Thoracic aorta endothelial cell (primary cell): ENCODE measurements at places on chromosomes 13 and 19. TPM values are rescaled to one million over a fixed set of nuclear protein-coding genes. Genes with fewer than 3 reads are reported as not detected.

The FUT1 gene
- 5.5 and 7.2 TPM in 2 replicates for total RNA-seq

The ANKLE1 gene
- 1.5 and 1.6 TPM in 2 replicates for total RNA-seq

The RNF6 gene
- total RNA-seq: 55.1 and 56.7 TPM in 2 replicates

The MRPL34 gene
- 40.0 and 48.0 TPM in 2 replicates for total RNA-seq

The CARM1 gene
- total RNA-seq: 39.8 and 51.1 TPM in 2 replicates

The NALCN gene
- 4.1 and 15.1 TPM in 2 replicates for total RNA-seq

The S1PR5 gene
- total RNA-seq: not detected in 2 replicates

The LACC1 gene
- total RNA-seq: 14.8 and 15.0 TPM in 2 replicates

The APOC1 gene
- total RNA-seq: 0.66 and 1.2 TPM in 2 replicates

The SELENOV gene
- not detected in 2 replicates for total RNA-seq

The CAPN12 gene
- total RNA-seq: 0.29 TPM in 1 of 2 replicates, not detected in the other

The PGLYRP2 gene
- not detected in 2 replicates for total RNA-seq

The CATSPERD gene
- total RNA-seq: not detected in 2 replicates

The RNF113B gene
- total RNA-seq: not detected in 2 replicates

The NKPD1 gene
- total RNA-seq: under 0.01 and 0.22 TPM in 2 replicates

The CCDC169 gene
- 4.9 and 6.8 TPM in 2 replicates for total RNA-seq

The FPR2 gene
- not detected in 2 replicates for total RNA-seq

The THSD1 gene
- total RNA-seq: 41.3 and 41.4 TPM in 2 replicates

The RASAL3 gene
- 0.40 and 2.4 TPM in 2 replicates for total RNA-seq

The SCN1B gene
- 10.6 and 11.6 TPM in 2 replicates for total RNA-seq
